GM23248 (cell line): ENCODE measurements at places on chromosomes 5 and 9.

GRCh38 chr5:100560860-100561259 is 25.7 kb downstream of the FAM174A start:
- DNase-seq: no peak
- peaks cover 8% of the 10 kb centered on the region; the same call in 1 of the 2 replicates for H3K4me1 ChIP-seq
- no peak overlapping the region for H3K27ac ChIP-seq
- no peaks in the 10 kb centered on the region for H3K27me3 ChIP-seq
- no peaks in the 10 kb centered on the region for H3K36me3 ChIP-seq
- H3K4me3 ChIP-seq: no peak overlapping the region

- H3K4me3 ChIP-seq: no peak overlapping the region
- peak; percentile 72 for DNase-seq
- 0 out of 2 replicates have a peak overlapping the region, but pooled peaks have one; percentile 3 for H3K27ac ChIP-seq
- no peaks in the 10 kb centered on the region for H3K27me3 ChIP-seq
Observed at GRCh38 chr9:70340572-70340971, 73.9 kb downstream of the KLF9 start.

GRCh38 chr5:75048457-75048953 is 3.9 kb downstream of the GCNT4 start:
- peak; percentile 54 for DNase-seq
- H3K27me3 ChIP-seq: no peaks in the 10 kb centered on the region
- H3K36me3 ChIP-seq: no peaks in the 10 kb centered on the region; the same call in 1 of the 2 replicates
- peaks cover 8% of the 10 kb centered on the region; the same call in 1 of the 2 replicates for H3K4me1 ChIP-seq

DNA sequence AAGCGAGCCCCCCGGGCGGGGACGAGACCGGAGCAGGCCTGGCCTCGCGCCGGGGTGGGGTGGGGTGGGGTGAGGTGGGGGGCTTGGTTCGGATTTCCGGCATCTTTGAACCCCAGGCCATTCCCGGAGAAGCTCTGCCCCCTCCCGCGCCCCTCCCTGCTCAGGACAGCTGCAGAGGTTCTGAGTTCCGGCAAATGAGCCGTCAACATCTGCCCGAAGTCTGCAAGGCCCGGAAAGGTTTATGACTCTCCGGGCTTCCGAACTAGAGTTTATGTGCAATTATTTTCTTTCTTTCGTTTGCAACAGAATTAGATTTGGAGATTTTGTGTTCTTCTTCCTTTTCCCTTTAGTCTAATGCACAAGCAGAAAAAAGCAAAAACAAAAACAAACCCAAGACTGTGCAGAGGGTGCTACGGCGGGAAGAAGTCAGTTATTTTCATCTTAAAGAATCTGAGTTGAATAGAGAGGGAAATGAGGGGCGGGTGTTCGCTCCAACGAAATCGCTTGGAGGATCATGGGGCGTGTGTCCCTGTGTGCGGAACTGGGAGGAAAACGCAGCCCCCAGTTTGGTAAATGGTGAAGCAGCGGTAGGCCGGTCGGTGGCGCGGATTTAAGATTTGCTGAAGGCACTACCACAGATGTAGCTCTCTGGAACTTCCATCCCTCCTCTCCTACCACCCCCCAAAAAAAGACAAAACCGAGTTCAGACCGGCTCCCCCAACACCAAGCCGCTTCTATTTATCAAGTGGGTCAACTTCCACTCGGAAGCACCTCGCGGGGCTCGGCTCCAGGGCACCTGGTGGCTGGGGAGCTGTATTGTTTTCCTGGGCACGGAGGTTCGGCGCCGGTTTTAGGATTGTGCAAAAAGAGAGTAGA is 4.8 kb downstream of the LHX2 start:
- no peak overlapping the region for H3K27ac ChIP-seq
- 0 out of 2 replicates have a peak, but pooled peaks cover 5% of the 10 kb centered on the region for H3K4me1 ChIP-seq
- H3K36me3 ChIP-seq: no peaks in the 10 kb centered on the region
- H3K27me3 ChIP-seq: peaks cover 68% of the 10 kb centered on the region
- no peak overlapping the region for H3K4me3 ChIP-seq

GRCh38 chr5:144427866-144428265 is 257.2 kb downstream of the KCTD16 start:
- no peak overlapping the region for H3K4me3 ChIP-seq
- H3K36me3 ChIP-seq: no peaks in the 10 kb centered on the region
- H3K27ac ChIP-seq: no peak overlapping the region
- H3K27me3 ChIP-seq: no peaks in the 10 kb centered on the region
- no peak for DNase-seq

GRCh38 chr9:93466416-93467061 is 13.2 kb upstream of the FAM120AOS start:
- H3K4me3 ChIP-seq: no peak overlapping the region
- no peaks in the 10 kb centered on the region for H3K36me3 ChIP-seq
- H3K4me1 ChIP-seq: peaks cover 23% of the 10 kb centered on the region
- DNase-seq: no peak
- no peak overlapping the region for H3K27ac ChIP-seq

DNA sequence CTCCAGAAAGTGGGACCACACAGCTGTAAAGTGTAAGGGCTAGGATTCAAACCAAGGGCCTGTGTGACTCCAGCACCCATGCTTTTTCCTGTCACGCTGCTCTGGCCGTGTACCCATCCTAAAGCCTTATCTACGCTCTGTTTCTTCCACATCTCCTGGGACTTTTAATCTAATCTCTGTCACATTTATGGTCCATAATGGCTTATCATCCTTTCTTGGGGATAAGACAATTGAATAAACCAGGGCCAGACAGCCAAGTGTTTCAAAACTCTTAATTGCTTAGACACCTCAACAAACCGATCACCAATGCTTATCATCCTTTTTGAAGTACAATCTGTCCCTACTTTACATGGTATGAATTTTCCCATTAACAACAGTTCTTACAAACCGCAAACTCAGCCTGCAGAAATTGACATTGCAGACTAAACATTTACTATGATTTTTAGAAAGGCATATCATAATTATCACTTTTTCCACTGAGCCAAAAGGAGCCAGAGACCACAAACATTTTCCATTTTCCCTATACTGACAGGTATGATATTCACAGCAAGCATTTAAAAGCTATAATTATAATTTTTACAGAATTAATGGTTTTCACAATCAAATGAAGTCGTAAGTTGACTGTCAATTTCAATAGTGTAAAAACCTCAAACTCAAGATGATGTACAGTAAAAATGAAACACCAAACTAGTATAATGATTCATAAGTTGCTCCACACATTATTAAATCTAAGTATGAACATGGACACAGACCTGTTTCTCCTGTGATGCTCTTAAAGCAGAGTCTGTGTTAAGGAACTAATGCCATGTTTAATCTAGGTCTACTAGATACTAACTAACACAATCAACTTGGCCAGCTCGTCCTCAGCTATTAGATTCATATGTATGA is 99.5 kb downstream of the FBXW11 start:
- no peak overlapping the region for H3K27ac ChIP-seq
- H3K27me3 ChIP-seq: no peaks in the 10 kb centered on the region
- DNase-seq: no peak
- peaks cover 4% of the 10 kb centered on the region; the same call in 1 of the 2 replicates for H3K4me1 ChIP-seq
- H3K4me3 ChIP-seq: no peak overlapping the region

DNA sequence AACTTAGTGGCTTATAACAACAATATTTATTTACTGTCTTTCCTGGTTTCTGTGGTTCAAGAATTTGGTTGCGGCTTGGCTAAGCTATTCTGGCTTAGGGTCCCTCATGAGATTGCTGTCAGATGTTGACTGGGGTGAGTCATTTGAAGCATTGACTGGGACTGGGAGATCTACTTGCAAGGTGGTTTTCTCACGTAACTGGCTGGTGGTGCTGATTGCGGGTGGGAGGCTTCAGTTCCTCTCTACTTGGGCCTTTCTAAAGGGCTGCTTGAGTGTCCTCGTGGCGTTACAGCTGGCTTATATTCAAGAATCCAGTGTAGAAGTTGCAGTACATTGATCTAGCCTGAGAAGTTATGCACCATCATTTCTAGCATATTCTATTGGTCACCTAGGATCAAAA is 218.5 kb upstream of the ELAVL2 start:
- no peak overlapping the region for H3K27ac ChIP-seq
- no peaks in the 10 kb centered on the region for H3K4me1 ChIP-seq
- no peaks in the 10 kb centered on the region for H3K27me3 ChIP-seq
